ENCODE measurements at places on chromosomes 6 and 20. TPM values are rescaled to one million over a fixed set of nuclear protein-coding genes. Genes with fewer than 3 reads are reported as not detected.

DNA sequence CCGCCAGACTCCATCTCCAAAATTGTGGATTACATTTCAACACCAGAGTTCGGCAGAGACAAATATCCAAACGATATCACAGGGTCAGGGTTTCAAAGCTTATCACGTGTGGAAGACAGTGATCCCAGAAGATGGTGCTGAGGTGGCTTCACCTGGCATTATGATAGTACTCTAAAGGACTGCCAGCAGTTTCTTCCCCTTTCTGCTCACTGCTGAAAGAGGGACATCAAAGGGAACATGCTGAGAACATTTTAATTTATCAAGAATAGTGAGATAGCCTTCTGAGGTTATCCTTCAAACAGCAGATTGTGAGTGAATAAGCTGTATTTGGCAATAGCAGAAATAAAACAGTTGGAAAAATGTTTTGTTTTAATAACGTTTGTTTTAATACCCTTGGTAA, 79.7 kb downstream of the FIG4 start:
- peaks cover 22% of the 10 kb centered on the region for H3K36me3 ChIP-seq
- H3K4me3 ChIP-seq, result no peak overlapping the region
- DNase-seq, result no peak
- H3K4me1 ChIP-seq, result peaks cover 10% of the 10 kb centered on the region

SRMS gene
- total RNA-seq, result not detected

- no peaks in the 10 kb centered on the region for H3K27me3 ChIP-seq
- DNase-seq, result no peak
- peaks cover 93% of the 10 kb centered on the region for H3K4me1 ChIP-seq
- H3K36me3 ChIP-seq, result peaks cover 76% of the 10 kb centered on the region
These were observed 79.5 kb upstream of the TULP1 start for GRCh38 chr6:35592178-35592577.

ACSS1 gene
- 159 TPM for total RNA-seq

DNA sequence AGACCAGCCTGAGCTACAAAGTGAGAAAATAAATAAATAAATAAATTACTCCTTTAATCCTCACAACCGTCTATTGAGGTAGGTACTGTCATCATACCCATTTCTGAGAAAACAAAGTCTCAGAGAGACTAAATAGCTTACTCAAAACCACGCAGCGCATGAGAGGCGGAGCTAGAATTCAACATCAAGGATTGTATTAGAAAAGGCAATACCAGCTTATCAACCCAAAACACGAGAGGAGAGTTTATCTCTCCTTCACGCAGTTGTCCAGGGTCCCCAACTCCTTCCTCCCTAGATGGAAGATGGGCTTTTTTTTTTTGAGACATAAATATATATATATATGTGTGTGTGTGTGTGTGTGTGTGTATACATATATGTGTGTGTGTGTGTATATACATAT, 12.2 kb downstream of the HNF4A start:
- no peaks in the 10 kb centered on the region for H3K4me1 ChIP-seq
- H3K27ac ChIP-seq, result no peak overlapping the region
- no peak for DNase-seq
- H3K36me3 ChIP-seq, result no peaks in the 10 kb centered on the region
